Hematopoietic multipotent progenitor cell (in vitro differentiated cells): ENCODE measurements at places on chromosomes 1 and 21. TPM values are rescaled to one million over a fixed set of nuclear protein-coding genes. Genes with fewer than 3 reads are reported as not detected.

- DNase-seq: no peak
These were observed 1597.8 kb downstream of the PLA2G4A start for GRCh38 chr1:188426561-188426960.

EBNA1BP2 gene
- total RNA-seq: 33.1 TPM

PPM1J gene
- under 0.01 TPM for total RNA-seq

- DNase-seq: no peak
These were observed 119.2 kb downstream of the FOXD2 start for GRCh38 chr1:47557066-47557465.

CAMK2N1 gene
- not detected for total RNA-seq

DNA sequence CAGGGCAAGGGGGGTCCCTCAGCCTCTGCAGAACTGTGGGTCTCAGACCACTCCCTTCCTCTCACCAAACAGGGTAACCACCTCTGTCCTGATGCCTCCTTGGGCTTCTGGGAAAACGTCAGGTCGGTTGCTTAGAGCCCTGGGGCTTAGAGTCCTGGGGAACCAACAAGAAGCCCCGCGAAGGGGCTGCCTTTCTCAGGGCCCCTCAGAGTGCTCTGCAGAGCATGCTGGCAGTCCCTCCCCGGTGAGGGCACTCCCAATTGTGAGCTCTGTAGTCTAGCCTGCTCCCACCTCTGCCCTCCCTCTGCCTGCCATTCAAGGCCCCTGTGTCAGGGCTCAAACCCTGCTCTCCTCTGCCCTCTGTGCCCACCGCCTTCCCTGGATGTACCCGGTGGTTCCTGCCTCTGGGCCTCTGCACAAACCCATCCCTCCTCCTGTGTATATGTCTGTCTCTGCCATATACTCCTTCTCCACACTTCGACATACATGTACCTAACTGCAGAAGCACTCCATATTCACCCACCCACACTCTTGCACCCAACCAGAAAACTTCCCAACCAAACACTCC is 92.3 kb downstream of the DMRTB1 start:
- DNase-seq: no peak

PCBP3 gene
- 7.0 TPM for total RNA-seq

DNA sequence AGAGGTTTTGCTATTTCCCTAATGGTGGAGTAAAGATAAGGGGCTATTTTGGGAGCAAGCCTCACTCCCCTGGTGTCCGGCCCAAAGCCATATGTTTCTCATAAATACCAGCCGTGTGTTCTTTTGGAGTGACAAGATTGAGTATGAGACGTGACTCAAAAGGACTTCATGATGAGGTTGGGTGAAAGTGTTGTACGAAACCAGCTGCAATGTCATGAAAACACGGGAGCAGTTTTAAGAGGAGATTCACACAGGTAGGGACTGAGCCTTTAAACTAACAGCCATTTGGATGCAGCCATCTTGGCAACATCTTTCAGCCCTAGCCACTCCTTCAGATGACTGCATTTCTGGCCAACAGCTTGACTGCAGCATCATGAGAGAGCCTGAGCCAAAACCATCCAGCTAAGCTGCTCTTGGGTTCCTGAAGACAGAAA is 532.3 kb upstream of the USP24 start:
- no peak for DNase-seq

OR10K1 gene
- total RNA-seq: not detected

KRTAP26-1 gene
- total RNA-seq: not detected

GRCh38 chr1:89954401-89954800 is 40.5 kb upstream of the ZNF326 start:
- no peak for DNase-seq

DNA sequence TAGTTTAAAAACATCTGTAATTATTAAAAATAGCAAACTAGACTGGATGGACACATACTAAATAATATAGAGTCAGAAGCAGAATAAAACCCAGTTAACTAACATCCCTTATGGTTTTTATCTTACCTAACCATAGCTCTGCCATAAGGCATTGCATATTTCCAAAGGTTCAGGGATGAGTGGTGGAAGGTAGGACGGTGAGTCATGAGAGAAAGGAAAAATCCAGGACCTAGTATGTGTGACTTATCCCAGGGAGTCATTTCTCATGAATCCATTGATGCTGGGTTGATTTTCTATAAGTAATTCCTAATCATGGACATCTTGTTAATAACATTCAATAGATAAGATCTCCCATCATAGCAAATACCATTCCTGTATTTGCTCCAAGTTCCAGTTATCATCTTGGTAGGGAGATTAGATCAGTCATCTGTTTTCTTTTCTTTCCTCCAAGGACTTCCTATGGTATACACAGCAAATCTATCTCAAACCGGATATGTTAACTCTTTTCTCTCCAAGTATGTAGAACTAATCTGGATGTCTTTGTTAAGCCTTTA is 490.7 kb upstream of the B3GALT2 start:
- no peak for DNase-seq

DNA sequence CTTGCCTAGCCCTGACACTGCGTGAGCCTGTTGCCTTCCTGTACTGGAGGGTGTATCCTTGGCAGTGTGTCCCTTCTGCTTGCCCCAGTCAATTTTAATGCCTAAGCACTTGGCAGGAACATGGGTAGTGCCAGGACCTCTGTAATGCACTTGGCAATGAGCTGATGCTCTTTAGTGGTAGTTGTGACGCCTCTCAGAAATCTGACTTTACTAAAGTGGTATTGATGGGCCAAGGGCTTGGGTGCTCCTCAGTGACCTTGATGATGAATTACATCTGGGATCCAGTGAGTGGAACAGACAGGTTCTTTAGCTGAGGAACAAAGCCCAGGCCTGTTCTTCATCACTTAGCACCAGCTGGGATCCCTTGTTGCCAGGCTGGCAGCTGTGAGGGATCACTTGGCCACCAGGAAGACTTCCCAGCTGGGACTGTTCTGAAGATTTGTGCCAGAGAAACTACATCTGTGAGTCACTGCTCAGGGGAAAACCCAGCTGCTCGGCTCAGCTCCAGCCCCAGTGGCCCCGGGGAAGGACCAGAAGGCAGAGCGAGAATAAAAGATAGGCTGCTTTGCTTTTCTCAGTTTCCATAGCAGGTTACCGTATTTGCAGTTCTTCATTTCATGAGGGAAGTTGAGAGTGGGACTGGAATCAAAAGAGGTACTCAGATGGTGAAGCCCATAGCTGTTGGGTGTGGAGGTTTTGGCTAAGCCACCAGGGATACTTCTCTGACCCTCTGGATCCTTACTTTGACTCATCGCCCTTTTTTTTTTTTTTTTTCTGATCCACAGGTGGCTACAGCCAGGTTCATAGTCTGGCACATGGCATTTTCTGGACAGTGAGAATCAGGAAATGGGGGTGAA is 28.5 kb upstream of the KCNA2 start:
- no peak for DNase-seq

DNA sequence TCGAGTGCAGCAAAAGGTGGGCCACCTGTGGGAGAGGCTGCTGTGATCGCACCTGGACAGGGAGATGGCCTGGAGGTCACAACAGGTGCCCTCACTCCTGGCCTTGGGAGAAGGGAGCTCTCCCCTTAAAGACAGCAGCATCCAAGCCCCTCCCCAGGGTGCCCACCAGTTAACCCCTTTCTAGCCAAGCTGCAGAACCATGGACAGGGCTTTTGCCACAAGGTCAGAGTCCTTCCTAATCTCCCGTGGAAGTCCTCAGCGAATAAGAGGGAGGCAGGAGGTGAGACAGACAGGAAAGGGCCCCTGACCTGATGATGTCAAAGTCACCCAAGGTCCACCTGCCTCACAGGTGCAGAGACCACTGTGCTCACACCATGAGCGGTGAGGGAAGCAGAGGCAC is 1.7 kb downstream of the CNTN2 start:
- no peak for DNase-seq

AMIGO1 gene
- 1.1 TPM for total RNA-seq

DNA sequence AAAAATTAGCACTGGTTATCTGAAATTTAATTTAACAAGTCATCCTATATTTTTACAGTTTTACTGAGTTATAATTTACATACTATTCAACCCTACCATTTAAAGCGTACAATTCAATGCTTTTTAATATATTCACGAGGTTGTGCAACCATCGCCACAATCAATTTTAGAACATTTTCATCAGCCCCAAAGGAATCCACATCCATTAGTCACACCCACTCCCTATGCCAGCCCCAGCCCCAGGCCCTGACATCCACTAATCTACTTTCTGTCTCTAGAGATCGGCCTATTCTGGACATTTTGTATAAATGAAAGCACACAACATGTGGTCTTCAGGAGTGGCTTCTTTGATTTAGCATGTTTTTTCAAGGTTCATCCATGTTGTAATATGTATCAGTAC is 134.7 kb downstream of the PSMG1 start:
- no peak for DNase-seq

DNA sequence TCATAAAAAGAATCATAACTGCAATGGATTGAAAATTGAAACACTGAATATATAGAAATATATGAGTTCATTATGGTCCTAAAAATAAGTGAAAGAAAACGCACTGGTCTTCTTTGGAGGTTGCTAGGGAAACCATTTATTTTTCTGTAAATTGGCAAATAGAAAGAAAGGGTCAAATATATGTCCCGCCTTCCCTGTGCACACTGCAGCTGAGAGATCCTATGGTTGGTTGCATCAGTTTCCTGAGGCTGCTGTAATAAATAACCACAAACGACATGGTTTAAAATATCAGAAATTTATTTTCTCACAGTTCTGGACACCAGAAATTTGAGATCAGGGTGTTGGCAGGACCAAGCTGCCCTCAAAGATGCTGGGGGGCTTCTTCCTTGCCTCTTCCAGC is 35.0 kb downstream of the CA6 start:
- no peak for DNase-seq

- DNase-seq: peak; percentile 2
These were observed 113.3 kb downstream of the TNR start for GRCh38 chr1:175630076-175630475.

DNA sequence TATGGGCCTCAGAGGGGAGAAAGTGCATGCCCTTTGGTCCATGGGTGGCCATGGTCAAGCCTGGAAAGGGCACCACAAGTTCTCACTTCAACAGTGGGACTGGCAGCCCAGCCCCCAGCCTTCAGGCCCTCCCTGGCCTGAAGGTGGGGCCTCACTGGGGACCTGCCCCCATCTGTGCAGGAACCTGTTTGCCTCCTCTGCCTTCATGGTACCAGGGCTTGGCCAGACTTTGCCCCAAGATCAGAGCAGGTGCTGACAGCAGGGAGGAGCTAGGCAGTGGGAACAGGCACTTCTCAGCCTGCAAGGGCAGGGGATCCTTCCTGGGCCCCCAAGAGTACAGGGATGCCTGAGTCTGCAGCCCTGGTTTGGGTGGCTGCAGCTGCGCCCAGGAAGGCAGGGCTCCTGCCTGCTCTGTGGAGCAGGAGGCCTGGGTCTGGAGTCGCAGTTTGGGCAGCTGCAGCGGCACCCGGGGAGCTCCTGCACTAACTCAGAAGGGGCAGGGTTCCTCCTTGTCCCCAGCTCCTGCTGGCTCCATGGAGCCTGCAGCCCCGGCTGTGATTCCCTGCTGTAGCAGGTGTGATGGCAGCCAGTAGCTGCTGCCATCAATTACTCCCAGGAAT is 460.1 kb upstream of the NCAM2 start:
- DNase-seq: no peak

DNA sequence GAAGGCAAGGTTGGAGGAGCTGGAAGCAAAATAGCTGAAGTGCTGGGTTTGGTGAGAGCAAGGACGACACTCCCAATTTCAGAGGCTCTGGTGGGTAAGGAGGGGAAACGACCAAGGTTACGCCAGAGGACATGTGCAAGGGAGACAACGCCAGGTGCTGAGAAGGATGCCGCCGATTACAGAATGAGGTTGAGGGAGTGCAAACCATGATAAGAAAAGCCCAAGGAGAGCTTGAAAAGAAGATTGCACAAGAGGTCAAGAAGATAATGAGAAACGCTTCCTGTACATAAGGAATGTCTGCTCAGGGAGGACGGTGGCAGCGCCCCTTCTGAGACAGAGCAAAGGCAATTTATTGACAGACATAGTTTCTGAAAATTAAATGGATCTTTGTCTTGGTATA is 382.0 kb upstream of the PROX1 start:
- no peak for DNase-seq

- no peak for DNase-seq
These were observed 5.5 kb downstream of the CEPT1 start for GRCh38 chr1:111145542-111145941.

- no peak for DNase-seq
These were observed 496.9 kb upstream of the CAMK1G start for GRCh38 chr1:209086486-209087192.

DNA sequence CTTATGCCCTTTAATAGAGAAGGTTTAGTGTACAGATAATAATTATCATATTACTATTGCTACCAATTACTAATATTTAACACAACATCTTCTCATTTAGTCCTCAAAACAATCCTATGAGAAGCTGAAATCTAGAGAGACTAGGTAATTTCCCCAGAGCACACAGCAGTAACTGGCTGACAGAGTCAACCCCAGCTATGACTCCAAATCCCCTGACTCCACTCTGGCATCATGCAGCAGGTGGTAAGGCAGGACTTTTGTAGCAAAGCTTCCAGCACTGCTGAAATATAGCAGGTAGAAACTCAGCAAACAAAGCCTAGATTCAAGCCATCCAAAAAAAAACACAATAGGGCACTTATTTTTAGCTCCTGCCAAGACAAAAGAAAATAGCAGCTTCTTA is 79.3 kb upstream of the RGS2 start:
- DNase-seq: no peak

GRCh38 chr1:7373876-7374562 is 397.1 kb upstream of the VAMP3 start:
- DNase-seq: no peak

PADI4 gene
- 4.3 TPM for total RNA-seq

- DNase-seq: no peak
These were observed 101.2 kb downstream of the FNBP1L start for GRCh38 chr1:93549131-93549530.

KRTAP12-2 gene
- under 0.01 TPM for total RNA-seq

DNA sequence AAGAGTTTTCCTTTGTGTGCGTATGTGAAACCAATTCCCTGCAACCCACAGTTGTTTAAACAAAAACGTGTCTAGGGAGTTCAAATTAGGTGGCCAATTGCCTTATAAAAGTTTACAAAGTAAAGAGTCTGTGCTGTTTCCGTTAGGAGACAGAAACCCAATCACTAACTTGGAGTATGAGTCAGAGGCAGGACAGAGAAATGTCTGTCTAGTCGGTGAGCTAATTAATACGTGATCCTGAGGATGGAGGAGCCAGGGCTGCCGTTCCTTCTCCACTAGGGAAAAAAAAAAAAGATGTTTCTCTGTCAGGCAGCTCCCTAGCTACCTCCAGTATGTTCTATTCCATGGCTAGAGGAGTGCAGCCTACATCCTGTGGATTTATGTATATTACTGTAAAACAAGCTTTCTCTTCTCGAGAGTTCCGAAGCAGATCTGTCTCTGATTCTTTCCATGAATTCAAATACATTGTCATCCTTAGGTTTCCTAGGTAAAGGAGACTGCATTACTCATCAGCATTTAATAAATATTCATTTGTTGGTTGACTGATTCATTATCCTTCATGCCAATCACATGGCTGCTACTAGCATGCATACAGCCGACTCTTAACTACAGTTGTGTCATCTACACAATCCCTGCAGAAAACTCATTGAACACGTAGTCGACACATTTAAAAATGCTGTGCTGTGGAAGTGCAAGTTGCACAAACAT is 430.6 kb downstream of the KIF26B start:
- no peak for DNase-seq
